T-helper 17 cell (primary cell): ENCODE measurements at places on chromosomes 5 and 9. TPM values are rescaled to one million over a fixed set of nuclear protein-coding genes. Genes with fewer than 3 reads are reported as not detected.

Gene IPO11
- 18.3 TPM for total RNA-seq

- peaks cover 68% of the 10 kb centered on the region for H3K4me1 ChIP-seq
- H3K27ac ChIP-seq: peak overlapping the region; percentile 97
- DNase-seq: peak; percentile 52
Measured at GRCh38 chr9:89483592-89484474, 14.1 kb downstream of the SEMA4D start.

DNA sequence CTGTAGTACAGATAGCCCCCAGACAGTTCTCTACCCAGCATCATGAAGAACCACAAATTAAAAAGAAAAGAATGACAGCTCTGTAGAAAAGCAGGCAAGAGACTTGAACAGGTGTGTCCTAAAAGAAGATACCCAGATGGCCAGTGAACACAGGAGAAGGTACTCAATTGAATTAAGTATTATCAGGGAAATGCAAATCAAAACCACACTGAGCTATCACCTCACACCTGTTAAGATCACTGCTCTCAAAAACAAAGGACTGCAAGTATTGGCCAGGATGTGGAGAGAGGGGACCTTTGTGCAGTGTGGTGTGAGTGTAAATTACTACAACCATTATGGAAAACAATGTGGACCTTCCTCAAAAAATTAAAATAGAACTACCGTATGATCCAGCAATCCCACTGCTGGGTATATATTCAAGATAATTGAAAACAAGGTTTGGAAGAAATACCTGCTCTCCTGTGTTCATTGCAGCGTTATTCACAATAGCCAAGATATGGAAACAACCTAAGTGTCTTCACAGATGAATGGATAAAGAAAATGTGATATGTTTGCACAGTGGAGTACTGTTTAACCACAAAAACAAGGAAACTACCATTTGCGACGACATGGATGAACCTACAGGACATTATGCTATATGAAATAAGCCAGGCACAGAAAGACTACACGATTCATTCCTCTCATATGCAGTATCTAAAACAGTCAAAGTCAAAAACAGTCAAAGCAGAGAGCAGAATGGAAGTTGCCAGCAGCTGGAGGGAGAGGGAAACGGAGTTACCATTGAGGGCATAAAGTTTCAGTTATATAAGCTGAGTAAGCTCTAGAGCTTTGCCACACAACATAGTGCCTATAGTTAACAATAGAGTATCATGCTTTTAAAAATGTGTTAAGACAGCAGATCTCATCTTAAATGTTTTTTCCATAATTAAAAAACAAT lies 102.6 kb downstream of the WNK2 start:
- peaks cover 56% of the 10 kb centered on the region for H3K27me3 ChIP-seq
- H3K36me3 ChIP-seq: peaks cover 2% of the 10 kb centered on the region
- H3K4me1 ChIP-seq: peaks cover 4% of the 10 kb centered on the region
- no peak for DNase-seq

- H3K36me3 ChIP-seq: no peaks in the 10 kb centered on the region
- DNase-seq: no peak
- no peaks in the 10 kb centered on the region for H3K27me3 ChIP-seq
- no peak overlapping the region for H3K27ac ChIP-seq
- H3K4me3 ChIP-seq: no peak overlapping the region
Measured at GRCh38 chr5:89043676-89044075, 160.7 kb upstream of the MEF2C start.

Gene CCL27
- total RNA-seq: not detected

Gene LCN9
- not detected for total RNA-seq

GRCh38 chr5:23223846-23224245 lies 283.6 kb upstream of the PRDM9 start:
- no peak for DNase-seq
- no peaks in the 10 kb centered on the region for H3K4me1 ChIP-seq
- H3K36me3 ChIP-seq: no peaks in the 10 kb centered on the region
- no peak overlapping the region for H3K4me3 ChIP-seq

DNA sequence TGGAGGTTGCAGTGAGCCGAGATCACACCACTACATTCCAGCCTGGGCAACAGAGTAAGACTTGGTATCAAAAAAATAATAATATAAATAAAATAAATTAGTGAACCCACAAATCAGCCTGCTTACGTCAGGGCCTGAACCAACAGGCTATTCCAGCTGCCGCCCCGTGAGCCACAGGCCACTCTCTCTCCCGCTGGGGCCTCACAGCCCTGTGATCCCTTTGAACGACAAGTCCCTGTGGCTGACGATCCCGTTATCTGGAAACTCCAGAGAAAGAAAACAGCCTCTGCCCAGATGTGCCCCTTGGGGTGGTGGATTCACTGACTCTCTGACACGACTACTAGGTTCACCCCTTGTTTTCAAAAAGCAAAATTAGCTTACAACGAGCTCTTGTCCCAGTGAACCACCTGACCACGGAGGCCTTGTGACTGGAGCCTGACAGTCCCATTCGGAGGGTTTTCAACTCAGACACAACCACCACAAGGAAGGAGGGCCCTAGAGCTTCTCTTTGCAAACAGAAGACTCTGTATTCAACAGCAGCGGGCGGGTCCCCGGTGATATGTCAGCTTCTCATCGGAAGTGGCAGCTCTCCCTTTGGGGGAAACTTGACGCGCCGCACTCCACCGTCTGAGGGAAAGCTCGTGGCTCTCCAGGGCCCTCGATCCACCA lies 4.4 kb upstream of the DIPK1B start:
- H3K36me3 ChIP-seq: no peaks in the 10 kb centered on the region
- peaks cover 34% of the 10 kb centered on the region for H3K27me3 ChIP-seq
- H3K27ac ChIP-seq: no peak overlapping the region
- H3K4me3 ChIP-seq: no peak overlapping the region
- no peak for DNase-seq

Gene LHX6
- not detected for total RNA-seq

Gene SAP30L
- 37.9 TPM for total RNA-seq

DNA sequence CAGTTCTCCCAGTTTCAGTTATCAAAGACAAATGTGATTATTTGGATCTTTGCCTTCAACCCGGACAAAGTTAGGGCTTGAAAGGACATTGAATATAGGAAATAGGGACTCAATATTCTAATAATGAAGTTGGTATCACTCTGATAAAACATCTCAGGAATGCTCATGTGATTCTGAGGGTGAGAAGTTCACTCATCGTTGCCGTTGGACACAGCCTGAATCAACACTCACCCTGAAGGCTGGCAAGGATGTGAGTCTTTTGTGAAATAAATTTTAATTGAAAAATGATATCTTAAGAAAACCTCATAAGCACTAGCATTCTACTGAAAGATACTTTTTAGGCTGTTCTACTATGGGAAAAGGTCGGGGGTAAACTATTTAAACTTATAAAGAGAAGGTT lies 44.8 kb upstream of the C9orf72 start:
- no peak for DNase-seq
- peaks cover 2% of the 10 kb centered on the region for H3K36me3 ChIP-seq
- H3K4me1 ChIP-seq: peaks cover 2% of the 10 kb centered on the region
- no peak overlapping the region for H3K27ac ChIP-seq
- peaks cover 45% of the 10 kb centered on the region for H3K27me3 ChIP-seq

Gene GRIN3A
- total RNA-seq: not detected

DNA sequence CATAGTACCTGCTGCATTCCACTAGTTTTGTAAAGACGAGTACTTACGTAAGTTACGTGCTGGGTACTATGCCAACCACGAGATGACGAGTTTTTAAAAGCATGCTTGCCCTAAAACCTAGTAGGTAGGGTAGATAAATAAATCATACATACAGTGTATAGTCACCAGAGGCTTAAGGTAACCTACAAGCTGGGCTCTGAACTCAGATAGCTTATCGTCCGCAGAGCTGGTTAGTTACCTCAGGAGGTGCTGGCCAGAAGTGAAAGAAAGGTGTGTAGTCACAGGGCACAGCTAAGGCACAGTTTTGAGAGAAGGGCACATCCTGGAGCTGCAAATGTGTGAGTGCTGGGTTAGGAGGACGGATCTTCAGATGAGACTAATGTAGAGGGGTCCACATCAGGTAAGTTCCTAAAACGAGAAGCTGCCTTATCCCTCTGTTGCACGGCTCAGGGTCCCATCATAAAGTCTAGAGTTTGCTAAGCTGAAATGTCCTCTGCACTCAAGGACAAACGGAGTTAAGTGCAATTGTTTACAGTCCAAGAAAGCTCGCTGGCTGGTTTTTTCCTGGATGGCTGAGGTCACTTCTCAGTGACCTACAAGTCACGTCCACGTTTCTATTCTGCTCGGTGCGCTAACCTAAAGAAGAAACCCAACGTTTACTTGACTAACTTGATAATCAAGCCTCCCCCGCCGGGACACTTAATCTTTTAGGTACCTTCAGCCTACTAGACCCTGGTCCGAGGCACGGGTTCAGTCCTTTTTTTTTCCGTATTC lies 1.1 kb upstream of the SNX24 start:
- H3K4me3 ChIP-seq: peak overlapping the region; percentile 90
- H3K4me1 ChIP-seq: peaks cover 19% of the 10 kb centered on the region
- H3K27ac ChIP-seq: peak overlapping the region; percentile 69
- no peak for DNase-seq
- no peaks in the 10 kb centered on the region for H3K27me3 ChIP-seq

GRCh38 chr9:136694163-136694871 lies 7.1 kb upstream of the AGPAT2 start:
- no peak for DNase-seq
- peaks cover 20% of the 10 kb centered on the region for H3K27me3 ChIP-seq
- no peak overlapping the region for H3K4me3 ChIP-seq
- H3K27ac ChIP-seq: no peak overlapping the region

GRCh38 chr5:135944967-135945560 lies 9.7 kb downstream of the LECT2 start:
- DNase-seq: peak; percentile 18
- no peak overlapping the region for H3K4me3 ChIP-seq
- no peak overlapping the region for H3K27ac ChIP-seq
- H3K36me3 ChIP-seq: peaks cover 2% of the 10 kb centered on the region
- peaks cover 35% of the 10 kb centered on the region for H3K27me3 ChIP-seq

Gene UBE2QL1
- 0.05 TPM for total RNA-seq

DNA sequence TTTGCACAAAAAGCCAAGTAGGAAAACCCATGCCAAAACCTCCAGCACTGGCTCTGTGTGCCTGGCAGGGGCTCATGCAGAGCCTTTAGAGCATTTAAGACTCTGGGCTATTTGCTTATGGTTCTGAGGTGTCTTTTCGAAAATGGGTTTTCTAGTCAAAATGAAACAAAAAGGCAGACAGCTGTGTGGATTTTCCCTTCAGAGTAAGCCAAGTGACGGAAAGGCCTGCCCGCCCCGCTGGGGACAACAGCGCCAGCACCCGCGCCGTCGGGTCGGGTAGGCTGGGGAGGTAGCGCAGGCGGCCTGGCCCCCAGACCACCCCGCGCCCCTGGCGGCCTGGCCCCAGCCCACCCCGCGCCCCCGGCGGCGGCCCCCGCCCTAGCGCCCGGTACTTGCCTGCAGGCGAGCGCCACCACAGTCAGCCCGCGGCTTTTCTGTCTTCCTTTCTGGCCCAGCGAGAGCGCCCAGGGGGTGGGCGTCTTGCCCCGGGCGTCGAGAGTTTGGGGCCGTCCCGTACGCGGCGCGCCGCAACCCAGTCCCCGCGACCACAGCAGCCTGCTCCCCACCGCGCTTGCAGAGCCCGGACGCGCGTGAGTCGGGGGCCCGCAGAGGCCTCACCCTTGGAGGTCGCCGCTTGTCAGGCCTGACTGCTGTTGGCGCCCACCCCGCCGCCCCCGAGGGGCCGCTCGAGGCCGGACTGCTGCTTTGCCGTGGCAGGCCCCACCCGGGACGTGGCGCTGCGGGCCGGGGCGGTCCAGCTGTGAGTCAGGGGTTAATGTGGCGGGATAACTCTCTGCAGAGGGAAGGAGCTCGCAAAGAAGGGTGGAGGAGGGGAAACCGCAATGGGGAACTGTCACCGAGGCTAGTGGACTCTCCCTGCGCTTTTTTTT lies at the start of gene TICAM2:
TICAM2 (minus strand) TSS at position 779 of the 890 bp plus-strand sequence. CDS start 21,223 bp downstream, outside the sequence.
- H3K27ac ChIP-seq: peak within 1 kb of the TSS; percentile 77
- H3K36me3 ChIP-seq: peaks cover 4% of the 10 kb centered on the region
- peaks cover 28% of the 10 kb centered on the region for H3K4me1 ChIP-seq
- peak; percentile 38 for DNase-seq
- H3K27me3 ChIP-seq: no peaks in the 10 kb centered on the region

GRCh38 chr5:93307557-93307956 lies 273.5 kb downstream of the NR2F1-AS1 start:
- H3K27ac ChIP-seq: no peak overlapping the region
- no peaks in the 10 kb centered on the region for H3K4me1 ChIP-seq
- H3K27me3 ChIP-seq: no peaks in the 10 kb centered on the region
- no peaks in the 10 kb centered on the region for H3K36me3 ChIP-seq

DNA sequence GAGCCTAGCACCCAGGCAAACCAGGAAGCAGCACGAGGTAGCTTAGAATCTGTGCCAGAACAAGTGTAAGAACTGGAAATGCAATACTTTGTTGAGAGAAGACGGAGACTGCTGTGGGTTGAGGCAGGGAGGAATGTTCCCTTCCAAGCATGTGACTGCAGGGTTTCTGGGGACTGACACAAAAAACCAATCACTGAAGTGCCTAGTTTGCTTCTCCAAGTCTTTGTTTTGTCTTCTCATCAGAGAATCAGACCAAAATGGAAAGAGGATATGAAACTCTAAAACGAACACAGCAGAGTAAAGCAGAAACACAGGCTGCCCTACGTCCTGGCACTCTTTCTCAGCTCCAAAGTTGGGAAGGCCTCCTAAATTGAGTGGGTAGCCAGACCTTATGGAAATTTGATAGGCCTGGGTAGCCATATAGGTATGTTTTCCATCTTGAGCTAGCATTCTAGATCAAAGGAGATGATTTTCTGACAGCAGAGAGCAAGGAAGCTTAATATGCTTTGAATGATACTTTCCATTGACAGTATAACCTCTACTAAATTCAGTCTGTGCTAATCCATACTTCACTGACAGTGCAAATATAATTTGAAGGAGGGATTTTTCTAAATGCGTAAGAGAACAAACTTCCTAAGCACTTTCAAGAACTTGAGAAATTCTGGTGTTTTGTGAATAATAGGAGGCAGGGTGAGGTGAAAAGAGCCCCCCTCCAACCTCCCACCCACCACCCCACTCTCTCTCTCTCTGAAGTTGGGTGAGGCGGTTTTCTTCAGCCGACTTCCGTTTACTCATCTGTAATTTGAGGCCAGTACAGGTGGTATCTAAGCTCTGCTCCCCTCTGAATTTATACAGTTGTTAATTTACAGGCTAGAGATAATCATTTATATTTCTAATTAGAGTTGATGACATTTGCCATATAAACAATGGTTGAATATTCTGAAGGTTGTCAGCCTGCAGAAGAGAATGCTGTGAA lies 5.5 kb downstream of the ADRB2 start:
- no peak for DNase-seq
- H3K36me3 ChIP-seq: peaks cover 2% of the 10 kb centered on the region
- peak overlapping the region; percentile 25 for H3K4me3 ChIP-seq
- H3K27me3 ChIP-seq: peaks cover 21% of the 10 kb centered on the region
- H3K4me1 ChIP-seq: peaks cover 62% of the 10 kb centered on the region

- H3K36me3 ChIP-seq: no peaks in the 10 kb centered on the region
- H3K4me3 ChIP-seq: peak overlapping the region; percentile 55
- H3K4me1 ChIP-seq: peaks cover 8% of the 10 kb centered on the region
Measured at GRCh38 chr5:115068239-115069086, 101.2 kb downstream of the TRIM36 start.

DNA sequence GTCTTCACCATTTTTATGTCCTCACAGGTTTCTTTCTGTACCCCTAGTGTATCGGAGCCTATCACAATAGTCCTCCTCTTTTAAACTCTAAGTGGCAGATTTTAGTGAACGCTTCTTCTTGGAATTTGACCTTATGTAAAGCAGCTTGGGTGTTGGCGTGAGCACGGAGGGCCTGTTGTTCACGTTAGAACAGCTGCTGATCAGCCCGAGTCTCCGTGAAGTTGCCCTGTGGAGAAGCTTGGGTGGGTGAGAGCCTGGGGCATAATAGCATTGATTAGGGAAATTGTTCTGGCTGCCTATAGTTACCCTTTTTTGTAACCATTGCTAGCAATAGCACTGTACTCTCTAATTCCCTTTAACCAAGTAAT lies 167.0 kb upstream of the OTULINL start:
- H3K4me3 ChIP-seq: peak overlapping the region; percentile 85
- peaks cover 53% of the 10 kb centered on the region for H3K4me1 ChIP-seq
- peak overlapping the region; percentile 98 for H3K27ac ChIP-seq
- DNase-seq: no peak
- peaks cover 5% of the 10 kb centered on the region for H3K36me3 ChIP-seq
